ENCODE measurements at places on chromosomes 13 and 19.

- DNase-seq: no peak
These were observed 3.8 kb downstream of the CDX2 start for GRCh38 chr13:27965343-27965739.

GRCh38 chr19:2275588-2276428 lies 6.2 kb downstream of the PEAK3 start:
- no peak for DNase-seq

GRCh38 chr13:113493315-113493951 lies 2.9 kb upstream of the DCUN1D2 start:
- DNase-seq: no peak

DNA sequence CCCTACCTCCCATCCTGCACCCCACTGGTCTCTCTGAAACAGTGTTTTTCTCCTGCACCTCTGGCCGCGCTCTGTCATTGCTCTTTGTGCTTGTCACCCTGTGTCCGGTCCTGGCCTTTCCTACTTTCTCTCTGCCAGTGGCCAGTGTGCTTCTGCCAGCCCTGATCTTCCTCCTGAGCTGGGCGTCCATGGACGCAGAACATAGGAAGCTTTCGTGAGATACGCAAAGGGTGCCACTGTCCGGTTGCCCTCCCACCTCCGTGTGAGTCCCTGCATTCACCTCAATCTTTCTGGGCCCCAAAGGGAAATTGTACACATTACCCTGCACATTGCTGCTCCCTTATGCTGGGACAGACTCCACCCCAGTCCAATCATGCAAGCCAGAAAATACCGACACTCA lies 105.7 kb upstream of the SOX1 start:
- no peak for DNase-seq

DNA sequence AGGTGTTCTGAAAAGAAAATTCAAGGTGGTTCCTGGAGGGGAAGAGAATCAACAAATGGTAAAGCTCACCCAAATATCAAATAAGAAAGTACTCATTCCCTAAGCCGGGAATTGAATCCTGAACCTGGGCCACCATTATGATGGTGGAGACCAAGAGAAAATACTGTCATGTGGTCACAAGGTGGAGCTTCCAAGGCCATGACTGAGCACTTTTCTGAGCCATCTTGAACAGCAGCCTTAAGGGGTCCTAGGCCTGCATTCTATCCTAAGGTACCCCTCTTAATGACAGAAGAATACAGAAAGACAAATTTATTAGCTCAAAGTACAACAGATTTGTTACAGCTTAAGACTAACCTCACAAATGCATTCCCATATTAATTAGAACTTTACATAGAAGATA lies 9.6 kb downstream of the ZNF431 start:
- DNase-seq: no peak

DNA sequence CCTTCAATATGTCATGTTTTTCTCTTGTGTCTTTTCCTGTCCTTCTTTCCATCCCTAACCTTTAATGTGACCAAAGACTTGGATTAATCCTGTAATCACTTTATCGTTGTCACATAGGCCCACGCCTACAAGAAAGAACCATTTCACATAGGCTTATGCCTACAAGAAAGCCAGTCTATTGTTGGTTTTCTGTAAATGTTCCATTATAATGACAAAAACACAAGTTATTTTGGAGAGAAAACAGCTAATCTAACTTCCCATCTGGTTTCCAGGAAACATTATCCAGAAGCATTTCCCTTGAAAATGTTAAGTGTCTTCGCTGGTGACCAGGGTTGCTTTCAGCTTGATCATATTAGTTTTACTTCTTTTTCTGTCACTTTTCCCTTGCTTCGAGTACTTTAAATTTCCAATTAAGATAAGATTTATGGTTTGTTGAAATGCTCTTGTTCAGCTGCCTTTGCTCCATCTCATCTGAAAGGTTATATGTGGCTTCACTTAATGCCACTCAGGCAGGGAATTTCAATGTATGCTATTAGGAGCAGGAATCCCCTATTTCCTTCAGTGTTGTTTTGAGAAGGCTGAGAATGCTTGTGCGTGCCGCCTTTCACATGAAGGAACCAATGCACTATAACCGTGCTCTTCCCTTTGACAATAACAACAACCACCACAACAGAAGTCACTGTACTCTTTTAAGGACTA lies 708.2 kb downstream of the EFNB2 start:
- no peak for DNase-seq

DNA sequence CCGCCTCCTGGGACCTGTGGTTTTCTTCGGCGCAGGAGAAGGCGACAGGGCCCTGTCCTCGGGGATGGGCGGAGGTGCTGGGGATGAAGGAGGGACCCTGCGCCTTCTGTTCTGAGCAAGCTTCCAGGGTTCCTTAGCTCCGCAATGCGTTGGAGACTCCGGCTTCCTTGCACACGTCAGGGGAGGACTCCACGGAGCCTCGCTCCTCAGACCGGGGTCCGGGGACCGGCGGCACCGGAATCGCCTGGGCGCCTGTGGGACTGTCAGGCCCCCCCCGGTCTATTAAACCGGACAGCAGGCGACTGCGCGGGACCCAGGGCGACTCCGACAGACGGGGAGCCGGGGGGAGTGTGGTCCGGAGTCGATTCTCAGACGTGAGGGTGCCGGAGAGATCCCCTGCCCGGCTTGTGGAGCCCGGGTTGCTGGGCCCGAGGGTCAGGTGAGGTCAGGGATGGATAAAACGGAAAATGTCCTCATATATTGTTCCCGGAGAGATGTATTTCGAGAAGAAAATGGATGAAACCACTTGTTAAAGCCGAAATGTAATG lies 227.4 kb downstream of the TEX29 start:
- DNase-seq: no peak

DNA sequence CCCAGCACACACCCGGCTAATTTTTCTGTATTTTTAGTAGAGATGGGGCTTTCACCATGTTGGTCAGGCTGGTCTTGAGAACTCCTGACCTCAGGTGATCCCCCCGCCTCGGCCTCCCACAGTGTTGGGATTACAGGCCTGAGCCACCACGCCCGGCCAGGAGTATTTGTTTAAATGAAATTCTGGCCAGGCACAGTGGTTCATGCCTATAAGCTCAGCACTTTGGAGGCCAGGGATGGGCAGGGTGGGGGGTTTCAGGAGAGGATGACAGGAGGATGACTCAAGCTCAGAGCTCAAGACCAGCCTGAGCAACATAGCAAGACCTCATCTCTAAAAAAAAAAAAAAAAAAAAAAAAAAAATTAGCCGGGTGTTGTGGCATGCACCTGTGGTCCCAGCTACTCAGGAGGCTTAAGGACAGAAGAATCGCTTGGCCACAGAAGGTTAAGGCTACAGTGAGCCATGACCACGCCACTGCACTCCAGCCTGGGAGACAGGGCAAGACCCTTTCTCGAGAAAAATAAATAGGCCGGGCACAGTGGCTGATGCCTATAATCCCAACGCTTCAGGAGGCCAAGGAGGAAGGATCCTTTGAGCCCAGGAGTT lies 8.2 kb upstream of the DHDH start:
- no peak for DNase-seq

DNA sequence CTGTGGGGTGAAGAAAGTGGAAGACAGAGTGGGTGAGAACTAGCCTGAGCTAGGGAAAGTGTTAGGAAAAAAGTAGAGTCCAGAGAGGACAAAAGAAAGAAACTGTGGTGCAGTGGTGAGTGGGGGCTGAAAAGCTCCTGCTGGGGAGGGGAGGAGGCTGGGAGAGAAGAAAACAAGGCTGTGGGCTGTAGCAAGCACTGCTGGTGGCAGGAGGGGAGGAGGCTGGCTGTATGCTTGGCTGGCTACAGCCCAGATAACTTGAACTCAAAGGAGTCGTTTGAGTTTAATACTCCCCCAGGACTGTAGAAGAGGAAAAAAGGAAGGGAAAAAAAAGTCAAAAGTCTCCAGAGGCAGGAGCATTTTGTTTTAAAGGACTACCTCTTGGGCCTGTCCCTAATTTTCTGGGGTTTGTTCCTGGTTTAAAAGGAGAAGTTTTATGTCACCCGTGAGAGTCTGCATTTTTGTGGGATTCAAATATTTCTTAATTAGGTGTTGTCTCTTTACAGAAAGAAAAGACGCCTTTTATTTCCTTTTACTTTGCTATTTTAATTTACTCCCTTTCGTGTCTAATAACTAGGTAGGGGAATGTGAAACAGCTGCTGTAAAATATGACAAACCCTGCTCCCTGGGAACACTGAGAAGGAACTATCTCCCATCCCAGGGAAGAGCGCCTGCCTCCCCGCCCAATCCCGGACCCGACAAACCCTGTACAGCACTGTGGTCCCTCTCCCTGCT lies 21.7 kb downstream of the ZIC5 start:
- DNase-seq: no peak

DNA sequence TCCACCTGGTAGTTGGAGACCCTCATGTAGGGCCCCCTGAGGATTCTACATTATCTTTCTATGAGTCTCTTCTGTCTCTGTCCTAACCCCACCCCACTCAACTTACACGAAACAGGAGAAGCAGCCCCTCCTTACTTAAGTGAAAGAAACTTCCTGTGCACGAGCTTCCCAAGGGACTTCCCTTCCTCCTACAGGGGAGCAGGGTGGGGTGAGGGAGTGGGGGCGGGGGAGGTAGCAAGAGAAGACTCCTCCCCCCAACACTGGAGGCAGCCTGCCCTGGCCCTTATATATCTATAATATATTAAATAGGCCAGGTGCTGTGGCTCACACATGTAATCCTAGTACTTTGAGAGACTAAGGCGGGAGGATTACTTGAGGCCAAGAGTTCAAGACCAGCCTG lies 5.5 kb upstream of the PDE4C start:
- DNase-seq: no peak
